Left renal pelvis (tissue), 4 donors: ENCODE measurements at places on chromosomes 6 and 20. TPM values are rescaled to one million over a fixed set of nuclear protein-coding genes. Genes with fewer than 3 reads are reported as not detected.

ADGRF5 gene
- polyA plus RNA-seq: 16.7 TPM

HELZ2 gene
- 9.2 TPM for polyA plus RNA-seq

- DNase-seq: no peak
These were observed 14.3 kb downstream of the B4GALT5 start for GRCh38 chr20:49699200-49699992.

GRCh38 chr6:40894962-40895799 lies 143.8 kb downstream of the UNC5CL start:
- DNase-seq: no peak

- DNase-seq: no peak
These were observed 3.1 kb upstream of the ZNF451 start for GRCh38 chr6:57086843-57087242.
